Stimulated activated CD4-positive, alpha-beta T cell treated with anti-CD3 and anti-CD28 coated beads, Interleukin-12 subunit alpha, Interleukin-12 subunit beta, amount 100 ng/mL, for 4 hours (primary cell): ENCODE measurements at places on chromosomes 5 and 9.
A peak's percentile ranks its signal among the peaks of the same experiment; 100 is the strongest.

DNA sequence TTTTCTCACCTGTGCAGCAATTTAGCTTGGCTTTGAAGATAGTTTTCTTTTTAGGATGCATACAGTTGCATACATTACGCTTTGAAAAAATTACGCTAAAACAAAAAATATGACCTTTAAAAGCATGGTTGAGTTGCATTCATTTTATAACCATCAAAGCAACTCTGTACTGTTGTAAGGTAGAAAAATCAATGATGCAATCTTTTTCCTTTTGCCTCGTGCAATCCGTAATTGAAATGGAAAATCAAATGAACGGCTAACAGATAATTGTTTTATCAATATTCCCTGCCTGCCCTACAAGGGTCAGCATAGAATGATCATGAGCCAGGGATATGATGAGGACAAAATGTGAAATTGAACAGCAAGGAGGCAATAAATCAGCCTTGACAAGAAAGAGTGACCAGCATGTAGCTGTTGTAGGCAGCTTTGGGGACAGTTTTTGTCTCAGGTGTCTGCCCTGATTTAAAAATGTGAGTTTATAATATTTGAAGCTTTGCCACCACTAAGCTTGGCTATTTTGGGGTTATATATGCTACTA lies 98.2 kb downstream of the PBX3 start:
- DNase-seq = no peak

GRCh38 chr9:29214690-29215253 lies 1641.5 kb upstream of the C9orf72 start:
- no peak for DNase-seq

DNA sequence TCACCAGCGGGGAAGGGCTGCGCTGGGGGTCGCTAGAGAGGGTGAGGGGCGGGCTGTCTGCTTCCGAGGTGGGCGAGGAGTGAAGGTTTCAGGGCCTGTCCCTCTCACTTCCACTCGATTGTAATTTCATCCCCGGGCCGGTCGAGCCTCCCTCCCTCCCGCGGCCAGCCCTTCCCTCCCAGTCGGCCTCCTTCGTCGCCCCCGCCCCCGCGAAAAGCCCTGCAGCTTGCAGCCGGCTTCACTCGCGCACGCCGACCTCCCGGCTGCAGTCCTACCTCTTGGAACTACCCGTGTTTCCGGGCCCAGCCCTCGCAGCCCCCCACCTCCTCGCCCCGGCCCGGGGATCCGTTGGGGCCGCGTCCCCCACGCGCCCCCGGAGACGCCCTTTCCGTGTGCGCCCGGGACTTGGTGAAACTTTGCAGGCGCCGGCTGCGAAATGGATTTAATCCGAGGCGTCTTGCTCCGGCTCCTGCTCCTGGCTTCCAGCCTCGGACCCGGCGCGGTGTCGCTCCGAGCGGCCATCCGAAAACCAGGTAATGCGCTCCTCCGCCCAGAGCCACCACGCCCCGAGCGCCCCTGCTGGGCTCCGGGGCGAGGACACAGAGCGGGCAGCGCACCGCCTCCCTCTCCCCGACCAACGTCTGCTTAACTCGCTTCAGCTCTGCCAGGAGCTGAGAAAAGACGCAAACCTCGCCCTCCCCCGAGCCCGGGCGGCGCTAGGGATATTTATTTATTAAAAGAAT lies at the start of gene EGFLAM:
Gene EGFLAM, plus strand, starts transcription at position 241 of the 743 bp plus-strand sequence. Its CDS starts 196 bp downstream, at position 437.
- no peak for DNase-seq

DNA sequence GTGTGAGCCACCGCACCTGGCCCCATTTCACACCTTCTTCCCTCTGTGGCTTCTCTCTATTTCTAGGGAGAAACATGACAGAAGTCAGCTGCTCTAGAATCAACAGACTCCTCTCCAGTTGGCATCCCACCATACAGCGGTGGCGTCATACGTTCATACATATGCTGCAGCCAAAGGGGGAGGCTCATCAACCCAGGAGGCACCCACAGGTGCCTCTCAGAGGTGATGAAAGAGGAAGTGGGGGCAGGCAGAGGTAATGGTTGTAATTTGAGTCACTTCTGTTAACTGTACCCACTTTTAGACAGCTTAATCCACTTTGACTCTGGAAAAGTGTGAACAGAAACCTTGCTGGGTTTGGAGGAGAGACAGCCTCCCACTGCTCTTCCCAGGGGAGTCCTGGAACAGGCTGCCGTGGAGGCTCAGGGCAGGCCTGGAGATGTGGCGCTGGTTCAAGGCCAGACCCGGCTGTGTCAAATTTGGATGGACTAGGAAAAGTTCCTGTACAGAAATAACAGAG lies 47.3 kb upstream of the SUB1 start:
- DNase-seq = peak; percentile 21
